Fibroblast of skin of scalp (primary cell): ENCODE measurements at places on chromosomes 11 and 22.

DNA sequence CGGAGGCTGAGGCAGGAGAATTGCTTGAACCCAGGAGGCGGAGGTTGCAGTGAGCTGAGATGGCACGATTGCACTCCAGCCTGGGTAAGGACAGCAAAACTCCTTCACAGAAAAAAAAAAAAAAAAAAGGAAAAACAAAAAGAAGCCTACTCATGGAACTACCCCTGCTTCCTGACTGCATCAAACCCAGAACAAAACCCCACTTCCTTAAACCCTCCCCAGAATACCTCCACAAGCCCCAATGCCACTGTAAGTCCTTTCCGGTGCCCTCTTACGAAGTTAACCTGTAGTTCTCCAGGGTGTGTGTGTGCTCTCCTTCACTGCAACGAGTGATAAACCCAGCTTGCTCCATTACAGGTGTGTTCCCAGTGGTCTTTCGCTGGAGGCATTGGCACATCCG lies 8.6 kb upstream of the TOLLIP start:
- DNase-seq: no peak

DNA sequence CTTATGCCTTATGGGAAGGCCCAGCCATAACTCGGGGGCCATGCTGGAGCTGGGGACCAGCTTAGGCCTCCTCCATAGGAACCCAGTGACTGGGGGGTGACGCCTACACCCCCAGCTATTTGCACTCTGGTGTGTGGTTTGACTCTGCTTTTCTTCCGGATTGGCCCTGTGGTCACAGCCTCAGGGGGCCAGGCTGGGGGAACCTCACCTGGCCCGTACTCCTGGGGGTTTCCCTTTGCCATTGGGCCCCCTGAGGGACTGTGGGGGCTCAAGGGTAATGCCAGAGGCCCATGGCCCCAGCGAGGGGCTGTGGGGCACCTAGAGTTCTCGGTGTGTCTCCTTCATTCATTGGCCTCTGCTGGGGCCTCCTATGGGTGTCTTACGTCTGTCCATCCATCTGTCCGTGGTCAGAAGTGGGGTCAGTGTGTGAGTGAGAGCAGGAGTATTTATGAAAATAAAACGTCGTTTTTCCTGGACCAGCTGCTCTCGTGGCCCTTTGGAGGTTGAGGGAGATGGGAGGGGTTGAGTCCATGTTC lies 6.3 kb upstream of the SH3BP1 start:
- DNase-seq: no peak

- no peak for DNase-seq
These were observed 37.5 kb downstream of the BIRC2 start for GRCh38 chr11:102384419-102385079.

GRCh38 chr22:32916025-32916424 lies 114.5 kb downstream of the TIMP3 start:
- DNase-seq: no peak

- DNase-seq: no peak
These were observed 11.7 kb downstream of the LRP4 start for GRCh38 chr11:46906609-46907041.

GRCh38 chr22:29331213-29331612 lies 15.7 kb upstream of the RASL10A start:
- DNase-seq: peak; percentile 17

DNA sequence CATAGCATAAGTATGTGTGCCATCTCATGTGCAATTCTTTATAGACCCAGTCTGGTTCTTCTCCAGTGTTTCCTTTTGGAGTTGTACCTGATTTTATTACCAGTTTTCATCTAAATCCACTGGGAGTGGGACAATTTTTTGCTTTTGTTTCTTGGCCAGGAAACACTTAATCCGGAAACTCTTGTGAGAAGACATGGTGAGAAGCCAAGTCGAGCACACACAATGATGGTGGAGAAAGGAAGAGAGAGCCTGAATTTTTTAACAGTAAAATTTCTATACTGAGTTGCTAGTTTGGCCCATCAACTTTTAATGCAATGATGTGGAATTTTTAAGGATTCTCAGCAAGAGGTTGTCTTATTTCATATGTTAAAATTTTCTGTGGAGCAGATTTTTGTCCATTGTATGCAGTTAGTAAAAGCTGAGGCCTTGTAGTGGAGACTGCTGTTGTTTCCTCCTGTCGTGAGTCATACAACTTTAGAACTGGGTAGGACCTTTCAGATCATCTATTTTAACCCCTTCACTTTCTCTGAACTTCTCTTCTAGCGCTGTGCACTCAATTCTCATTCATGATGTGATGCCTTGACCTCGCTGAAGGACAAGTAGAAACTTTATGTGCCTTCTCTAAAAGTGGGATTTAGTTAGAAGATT lies 17.1 kb downstream of the FAR1 start:
- no peak for DNase-seq
